ENCODE measurements at places on chromosomes 3 and 15.

DNA sequence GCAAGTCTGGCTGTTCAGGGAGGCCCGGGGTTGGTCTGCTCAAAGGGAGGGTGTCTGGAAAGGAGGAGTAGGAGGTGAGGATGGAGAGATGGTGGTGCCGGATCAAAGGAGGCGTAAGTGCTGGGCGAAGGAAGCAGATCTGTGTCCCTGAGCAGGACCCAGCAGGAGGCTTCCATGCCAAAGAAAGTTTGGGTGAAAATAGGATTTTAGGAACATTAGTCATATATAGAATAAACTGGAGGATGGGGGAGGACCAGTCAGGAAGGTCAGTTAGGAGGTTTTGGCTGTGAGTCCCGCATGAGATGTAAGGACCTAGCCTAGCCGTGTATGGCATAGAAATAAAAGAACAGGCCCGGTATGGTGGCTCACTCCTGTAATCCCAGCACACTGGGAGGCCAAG is 28.6 kb upstream of the VPS8 start:
- DNase-seq = no peak

DNA sequence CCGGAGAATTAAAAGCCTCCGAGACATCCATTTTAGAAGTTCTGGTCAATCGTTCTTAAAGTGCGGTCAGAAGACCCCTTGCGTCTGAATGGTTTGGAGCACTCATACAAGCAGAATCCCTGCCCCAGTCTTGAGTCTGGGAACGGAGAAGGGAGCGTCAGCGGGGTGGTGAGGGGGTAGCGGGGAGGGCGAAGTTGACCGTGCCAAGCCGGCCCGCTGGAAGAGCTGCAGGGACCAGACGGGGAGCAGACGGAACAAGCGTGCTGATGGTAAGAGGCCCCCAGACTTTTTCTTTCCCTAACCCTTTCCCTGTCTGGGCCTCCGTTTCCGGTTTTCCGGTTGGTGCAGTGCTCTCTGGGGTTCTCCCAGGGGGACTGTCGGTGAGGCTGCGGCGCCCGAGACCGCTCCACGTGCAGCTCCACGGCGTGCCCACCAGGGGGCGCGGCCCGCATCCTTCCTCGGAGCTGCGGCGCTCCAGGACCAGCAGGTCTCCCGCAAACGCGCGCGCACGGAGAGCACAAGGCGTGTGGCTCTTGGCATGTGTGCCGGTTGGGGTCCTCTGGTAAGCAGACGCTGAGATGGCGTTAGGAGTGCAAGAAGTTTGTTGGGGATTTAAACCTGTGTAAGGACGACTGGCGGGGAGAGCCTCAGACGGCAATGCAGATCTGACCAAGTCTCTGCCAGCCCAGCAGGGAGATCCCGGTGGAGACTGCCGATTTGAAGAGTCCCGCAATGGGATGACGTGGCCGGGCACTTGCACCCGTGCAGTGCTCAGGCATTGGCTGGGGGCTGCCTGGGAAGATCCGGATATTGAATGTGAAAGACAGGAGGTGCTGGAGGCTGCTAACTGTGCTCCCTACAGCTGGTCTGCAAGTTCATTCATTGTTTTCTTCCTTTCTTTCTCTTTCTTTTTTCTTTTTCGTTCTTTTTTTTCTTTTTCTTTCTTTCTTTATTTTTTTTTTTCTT is 19.2 kb upstream of the CORO2B start:
- peak; percentile 48 for DNase-seq

GRCh38 chr3:197542741-197543454 is 12.9 kb downstream of the BDH1 start:
- DNase-seq = no peak

- DNase-seq = no peak
Measured at GRCh38 chr15:101499863-101500713, 10.6 kb upstream of the PCSK6 start.

DNA sequence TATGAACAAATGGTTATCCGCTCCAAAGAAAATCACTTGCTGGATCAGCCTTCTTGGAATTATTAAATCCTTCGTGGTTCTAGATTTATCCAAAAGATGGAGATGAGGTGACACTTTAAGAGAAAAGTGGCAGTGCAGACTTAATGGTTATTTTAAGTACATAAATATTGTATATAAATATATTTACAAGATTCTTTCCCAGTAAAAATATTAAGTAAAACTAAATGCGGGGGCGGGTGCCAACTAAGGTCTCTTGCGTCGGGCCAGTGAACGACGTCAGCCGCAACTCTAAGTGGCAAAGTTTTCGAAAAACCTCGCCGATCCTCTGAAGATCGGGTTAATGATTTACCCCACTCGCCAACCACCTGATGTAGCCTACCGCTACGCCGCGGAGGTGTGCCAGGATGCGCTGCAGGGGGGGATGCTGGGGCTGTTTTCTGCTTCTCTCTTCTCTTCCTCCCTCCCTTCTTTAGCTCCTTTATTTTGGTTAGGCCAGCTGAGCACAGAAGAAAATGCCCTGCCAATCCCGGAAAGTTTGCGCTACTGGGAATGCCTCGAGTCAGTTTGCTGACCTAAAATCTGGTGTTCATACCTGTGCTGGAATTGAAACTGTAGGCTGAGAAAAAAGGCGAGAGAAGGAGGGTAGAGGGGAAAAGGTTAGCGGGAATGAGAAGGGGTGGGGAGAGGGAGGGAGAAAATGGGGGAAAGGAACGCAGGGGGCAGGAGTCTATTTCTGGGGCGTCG is 7.6 kb upstream of the FOXB1 start:
- DNase-seq = no peak

DNA sequence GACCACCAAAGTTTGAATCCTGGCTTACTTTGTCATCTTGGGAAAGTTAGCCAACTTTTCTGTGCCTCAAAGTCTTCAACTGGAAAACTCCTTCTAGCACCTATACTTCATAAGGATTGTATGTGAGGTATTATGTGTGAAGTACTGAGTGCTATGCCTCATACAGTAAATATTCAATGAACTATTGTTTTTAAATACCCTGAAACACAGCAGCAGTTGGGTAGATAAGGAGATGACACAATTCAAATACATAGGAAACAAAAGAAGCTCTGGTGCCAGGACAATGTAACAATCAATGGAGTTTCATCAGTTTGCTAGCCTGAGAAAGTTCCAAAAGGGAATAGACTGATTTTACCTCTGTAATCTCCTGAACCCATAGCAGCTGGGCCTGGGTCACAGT is 43.3 kb downstream of the TUBGCP4 start:
- no peak for DNase-seq

GRCh38 chr3:131079086-131079485 is 52.4 kb downstream of the NEK11 start:
- DNase-seq = no peak

DNA sequence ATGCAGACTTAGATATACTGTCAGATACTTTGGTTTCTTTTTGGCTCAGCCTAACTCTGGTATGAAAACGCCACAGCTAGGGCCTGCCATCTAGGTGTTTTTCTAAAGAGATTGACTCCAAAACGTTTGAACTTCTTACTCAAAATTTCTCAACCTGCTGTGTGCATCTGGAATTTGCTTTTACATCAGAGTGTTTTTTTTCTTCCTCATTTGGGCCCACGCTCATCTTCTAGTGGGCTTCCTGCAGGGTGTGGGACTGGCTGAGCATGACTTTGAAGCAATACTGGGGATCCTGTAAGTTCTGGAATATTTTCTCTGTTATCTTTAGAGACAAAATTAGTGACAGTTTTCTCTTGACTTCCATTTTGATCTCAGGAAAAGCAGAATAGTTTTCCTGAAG is 117.8 kb downstream of the NR1D2 start:
- DNase-seq = no peak

DNA sequence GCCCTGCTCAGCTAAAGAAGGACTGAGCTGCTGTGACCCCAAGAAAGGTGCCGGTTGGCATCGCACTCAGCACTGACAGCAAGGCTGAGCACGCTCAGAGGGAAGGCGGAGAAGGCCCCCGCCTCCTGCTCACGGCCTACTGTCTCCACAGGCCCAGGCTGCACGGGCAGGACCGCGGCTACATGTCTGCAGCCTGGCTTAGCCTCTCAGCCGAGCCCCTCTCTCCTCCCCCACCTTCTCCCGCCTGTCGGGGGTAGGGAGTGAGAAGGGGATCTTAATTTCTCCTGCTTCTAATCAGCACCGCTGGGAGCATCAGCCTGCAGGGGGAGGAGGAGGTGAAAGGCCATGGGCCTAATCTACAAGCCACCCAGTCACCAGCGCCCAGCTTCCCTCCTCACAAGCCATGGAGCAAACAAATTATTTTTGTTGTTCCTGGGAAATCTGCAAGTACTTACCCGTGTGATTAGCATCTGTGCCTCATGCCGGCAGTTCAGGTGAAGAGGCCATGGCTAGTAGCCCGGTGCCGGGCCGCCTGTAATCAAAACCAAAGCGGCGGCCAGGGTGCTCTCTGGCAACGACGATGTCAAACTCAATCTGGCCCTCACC is 68.1 kb downstream of the EPHB3 start:
- no peak for DNase-seq

- no peak for DNase-seq
Measured at GRCh38 chr15:51759557-51760070, 8.2 kb downstream of the TMOD2 start.

- DNase-seq = peak; percentile 18
Measured at GRCh38 chr3:53195602-53196574, 34.9 kb downstream of the PRKCD start.

DNA sequence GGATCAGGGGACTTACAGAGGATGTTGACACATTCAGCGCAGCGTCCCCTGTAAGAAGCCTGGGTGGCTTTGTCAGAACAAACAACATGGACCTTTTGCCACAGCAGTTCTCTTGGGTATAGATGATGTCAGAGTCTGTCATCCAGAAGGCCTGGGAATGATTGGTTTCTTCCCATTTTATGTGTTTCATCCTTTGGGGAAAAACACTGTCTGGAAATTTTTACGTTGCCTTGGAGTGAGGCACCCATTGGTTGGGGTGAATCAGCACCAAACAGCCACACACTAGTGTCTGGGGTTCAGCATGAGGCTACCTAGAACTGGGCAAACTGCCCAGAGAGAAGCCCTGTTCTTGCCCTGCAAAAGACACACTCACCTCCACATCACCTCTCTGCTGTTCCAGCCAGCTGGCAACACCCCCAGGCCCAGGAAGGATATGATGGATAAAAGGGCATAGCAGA is 123.0 kb downstream of the FAM43A start:
- no peak for DNase-seq

GRCh38 chr15:39685999-39686613 is 96.5 kb downstream of the FSIP1 start:
- no peak for DNase-seq

DNA sequence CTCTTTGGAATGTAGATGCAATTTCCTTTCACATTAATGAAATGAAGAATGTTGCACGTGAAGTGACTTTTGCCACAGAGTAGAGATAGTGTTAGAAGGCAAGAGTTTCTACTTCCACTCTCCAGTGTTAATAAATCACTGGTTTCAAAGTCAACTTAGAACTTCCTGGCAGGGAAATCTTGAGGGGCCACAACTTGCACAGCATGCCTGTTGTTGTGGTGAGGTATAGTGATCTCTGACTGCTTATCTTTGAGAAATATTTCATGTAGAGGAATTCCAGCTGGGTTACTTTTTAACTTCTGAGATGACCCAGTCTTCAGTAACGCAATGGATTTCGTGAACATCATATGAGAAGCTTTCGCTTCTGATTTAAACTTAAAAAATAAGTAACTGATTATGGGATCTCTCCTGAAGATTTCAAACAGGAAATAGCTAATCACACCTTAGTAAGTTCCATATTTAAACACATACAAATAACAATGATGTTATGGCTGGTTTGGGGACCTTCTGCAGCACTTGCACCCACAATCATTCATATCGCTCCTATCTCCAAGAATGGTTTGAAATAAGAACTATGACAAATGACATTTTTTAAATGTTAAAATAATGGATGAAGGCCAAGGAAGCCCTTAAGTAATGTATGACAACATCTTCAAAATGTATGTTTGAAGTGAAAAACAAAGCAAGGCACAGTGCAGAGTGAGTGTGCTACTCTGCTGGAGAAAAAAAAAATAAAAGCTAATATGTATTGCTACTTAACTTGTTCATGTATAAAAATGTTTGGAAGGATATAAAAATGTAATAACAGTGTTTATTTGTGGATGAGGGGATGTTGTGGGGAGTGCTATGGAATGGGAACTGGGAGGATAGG is 726.5 kb upstream of the NECTIN3 start:
- no peak for DNase-seq

GRCh38 chr3:172709774-172710663 is 848 bp downstream of the NCEH1 start:
- no peak for DNase-seq

GRCh38 chr3:156535162-156535627 is 19.7 kb downstream of the SSR3 start:
- no peak for DNase-seq

GRCh38 chr3:42010530-42010929 is 48.6 kb upstream of the ULK4 start:
- no peak for DNase-seq

GRCh38 chr15:35179739-35180138 is 94.6 kb upstream of the NANOGP8 start:
- DNase-seq = no peak

- no peak for DNase-seq
Measured at GRCh38 chr3:190618330-190619030, 104.6 kb downstream of the IL1RAP start.

GRCh38 chr15:100596792-100597191 is 5.2 kb downstream of the LINS1 start:
- peak; percentile 90 for DNase-seq

DNA sequence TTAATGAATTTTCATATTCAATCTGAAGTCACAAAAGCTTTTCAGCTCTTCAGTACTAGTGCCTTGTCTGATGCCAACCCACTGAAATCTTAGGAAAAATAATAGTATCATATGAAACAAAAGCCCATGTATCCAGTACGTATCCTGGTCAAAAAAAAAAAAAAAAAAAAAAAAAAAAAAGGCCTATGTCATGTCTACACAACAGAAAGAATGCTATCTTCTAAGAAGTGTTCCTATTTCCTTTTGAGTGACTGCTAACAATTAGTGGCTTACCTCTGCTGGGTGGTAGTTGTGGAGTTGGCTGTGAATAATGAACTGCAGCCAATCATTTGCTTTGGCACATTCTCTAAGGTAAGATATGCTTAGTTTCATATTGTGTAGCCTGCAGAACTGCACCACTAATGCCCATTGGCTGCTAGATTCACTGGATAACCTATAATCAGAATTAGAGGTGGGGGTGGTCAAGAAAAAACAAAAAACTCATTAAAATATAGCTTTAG is 59.6 kb downstream of the EIF3J start:
- DNase-seq = no peak

- no peak for DNase-seq
Measured at GRCh38 chr15:37516621-37517020, 416.3 kb upstream of the MEIS2 start.

DNA sequence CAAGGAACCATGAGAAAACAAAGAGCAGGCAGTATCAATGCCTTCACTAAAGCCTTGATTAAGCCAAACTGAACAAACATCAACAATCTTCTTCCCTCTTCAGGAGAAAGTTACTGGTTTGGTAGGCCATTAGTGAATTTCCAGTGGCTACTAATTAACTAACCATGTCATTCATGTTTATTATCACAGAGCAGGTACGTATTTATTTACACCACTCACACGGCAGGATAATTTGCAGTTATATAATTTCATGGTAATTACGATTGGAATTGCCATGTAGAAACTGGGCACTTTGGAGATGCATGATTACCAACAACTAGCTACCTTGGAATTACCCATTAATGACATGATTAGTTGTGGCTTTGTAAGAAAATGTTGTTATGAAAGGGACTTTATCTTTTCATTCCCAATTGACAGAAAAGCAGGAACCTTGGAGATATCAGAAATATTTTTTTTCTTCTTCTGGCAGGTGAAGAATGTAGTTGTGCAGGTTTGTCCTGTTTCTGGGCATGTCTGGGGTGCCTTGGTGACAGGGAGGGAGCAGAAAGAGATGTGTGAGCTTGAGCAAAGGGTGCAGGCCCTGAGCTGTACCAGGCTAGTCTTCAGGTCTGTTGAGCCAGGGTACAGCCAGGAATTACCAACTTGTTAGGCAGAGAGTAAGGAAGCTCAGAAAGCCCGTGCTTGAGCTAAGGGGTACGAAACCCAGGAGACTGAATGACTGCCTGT is 310.7 kb downstream of the RORA start:
- DNase-seq = no peak

All from stimulated activated CD8-positive, alpha-beta memory T cell treated with anti-CD3 and anti-CD28 coated beads, Interleukin-7, amount 100 ng/mL, for 1 hour (primary cell).